ENCODE measurements at places on chromosomes 1 and 21.

- DNase-seq = no peak
Observed at GRCh38 chr1:15803380-15803779, 4.1 kb downstream of the UQCRHL start.

GRCh38 chr1:209657918-209658317 lies 5.7 kb upstream of the LAMB3 start:
- no peak for DNase-seq

GRCh38 chr1:115545791-115546733 lies 95.7 kb upstream of the VANGL1 start:
- peak; percentile 6 for DNase-seq

- no peak for DNase-seq
Observed at GRCh38 chr1:230747890-230748800, 957 bp downstream of the CAPN9 start.

GRCh38 chr1:86508583-86508969 lies 38.3 kb upstream of the CLCA4 start:
- no peak for DNase-seq

- no peak for DNase-seq
Observed at GRCh38 chr1:191368891-191369654, 789.2 kb upstream of the RGS18 start.

GRCh38 chr1:172845371-172845770 lies 186.5 kb downstream of the FASLG start:
- DNase-seq = peak; percentile 54

GRCh38 chr1:234655328-234656069 lies 45.5 kb upstream of the IRF2BP2 start:
- DNase-seq = no peak

- no peak for DNase-seq
Observed at GRCh38 chr1:14255711-14256110, 342.8 kb upstream of the KAZN start.

- DNase-seq = no peak
Observed at GRCh38 chr1:217535601-217536377, 95.1 kb downstream of the GPATCH2 start.

GRCh38 chr1:101410048-101410878 lies 173.4 kb downstream of the S1PR1 start:
- DNase-seq = no peak

DNA sequence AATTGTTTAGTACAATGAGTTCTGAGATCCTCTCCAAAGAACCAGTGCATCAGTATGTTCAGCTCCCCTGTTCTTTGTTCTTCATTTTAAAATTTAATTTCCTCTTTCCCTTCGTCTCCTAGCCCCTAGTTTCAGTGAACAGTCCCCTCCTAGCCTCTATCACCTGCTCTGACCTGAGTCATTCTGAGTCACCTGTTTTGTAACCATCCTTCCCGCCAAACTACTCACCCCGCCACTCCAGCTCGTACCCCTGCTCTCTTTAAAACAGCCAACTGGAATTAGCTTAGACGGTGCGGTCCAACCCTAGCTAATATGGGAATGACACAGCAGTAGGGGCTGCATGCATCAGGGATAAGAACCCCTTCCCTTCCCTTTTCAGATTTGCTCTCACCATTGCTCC lies 16.8 kb upstream of the ERVH48-1 start:
- no peak for DNase-seq

DNA sequence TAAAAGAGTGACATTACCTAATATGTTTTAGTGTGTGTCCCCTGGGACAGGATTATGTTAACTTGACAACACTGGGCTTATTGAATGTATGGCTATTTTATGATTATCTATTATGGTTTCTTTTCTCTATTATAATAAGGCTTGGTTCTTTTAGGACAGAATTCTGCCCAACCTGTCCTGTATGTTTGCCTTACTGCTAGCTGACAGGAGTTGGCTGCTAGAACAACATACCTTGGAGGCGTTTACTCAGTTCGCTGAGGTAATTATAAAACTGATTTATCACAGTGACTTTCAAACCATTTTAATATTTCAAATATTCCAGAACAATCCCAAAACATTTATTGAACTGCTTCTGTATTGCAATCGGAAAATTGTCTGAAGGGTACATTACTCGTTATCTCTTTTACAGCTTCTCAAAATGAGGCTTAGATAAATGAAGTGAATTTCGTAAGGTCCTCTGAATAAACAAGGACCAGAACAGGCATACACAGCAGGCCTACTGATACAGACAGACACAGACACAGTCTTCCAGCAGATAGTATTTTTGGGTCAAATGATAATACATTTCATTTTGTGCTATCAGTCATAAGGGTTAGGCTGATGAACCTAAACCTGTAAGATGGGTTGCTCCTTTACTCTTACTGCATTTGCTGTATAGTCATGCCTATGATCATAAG lies 44.2 kb downstream of the SCYL3 start:
- no peak for DNase-seq

GRCh38 chr1:8127171-8127641 lies 101.1 kb upstream of the ERRFI1 start:
- no peak for DNase-seq

DNA sequence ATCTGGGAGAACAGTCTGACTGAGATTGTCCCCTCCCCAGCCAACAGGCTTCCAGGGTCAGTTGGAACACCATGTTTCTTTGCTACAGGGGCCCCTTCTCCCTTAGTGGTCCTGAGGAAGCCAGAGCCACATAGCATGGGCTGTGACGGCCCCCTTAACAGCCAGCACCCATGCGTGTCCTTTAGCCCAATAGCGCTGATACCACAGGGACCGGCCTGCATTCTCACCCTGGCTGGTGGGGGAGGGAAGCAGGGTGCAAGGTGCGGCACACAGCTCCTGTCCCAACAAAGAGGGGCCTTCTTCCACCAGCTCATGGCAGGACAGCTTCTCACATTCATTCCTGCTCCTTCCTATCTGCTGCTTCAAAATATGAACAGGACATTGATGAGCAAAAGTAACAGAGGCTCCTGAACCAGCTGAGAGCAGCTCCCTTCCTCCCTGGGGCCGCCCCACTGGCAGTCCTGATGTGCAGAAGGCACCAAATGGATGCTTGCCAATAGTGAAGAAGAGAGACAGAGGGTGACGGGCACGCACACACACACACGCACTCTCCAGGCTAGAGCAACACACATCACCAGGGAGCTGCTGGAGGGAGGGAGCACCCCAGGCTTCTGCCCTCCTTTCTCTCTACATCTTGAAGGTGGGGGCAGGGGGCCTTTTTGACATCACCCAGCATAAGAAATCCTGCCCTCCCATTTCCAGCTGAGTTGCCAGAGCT lies 99.4 kb downstream of the CRYAA start:
- DNase-seq = no peak

- DNase-seq = no peak
Observed at GRCh38 chr1:40981691-40982448, 2.4 kb downstream of the CTPS1 start.

DNA sequence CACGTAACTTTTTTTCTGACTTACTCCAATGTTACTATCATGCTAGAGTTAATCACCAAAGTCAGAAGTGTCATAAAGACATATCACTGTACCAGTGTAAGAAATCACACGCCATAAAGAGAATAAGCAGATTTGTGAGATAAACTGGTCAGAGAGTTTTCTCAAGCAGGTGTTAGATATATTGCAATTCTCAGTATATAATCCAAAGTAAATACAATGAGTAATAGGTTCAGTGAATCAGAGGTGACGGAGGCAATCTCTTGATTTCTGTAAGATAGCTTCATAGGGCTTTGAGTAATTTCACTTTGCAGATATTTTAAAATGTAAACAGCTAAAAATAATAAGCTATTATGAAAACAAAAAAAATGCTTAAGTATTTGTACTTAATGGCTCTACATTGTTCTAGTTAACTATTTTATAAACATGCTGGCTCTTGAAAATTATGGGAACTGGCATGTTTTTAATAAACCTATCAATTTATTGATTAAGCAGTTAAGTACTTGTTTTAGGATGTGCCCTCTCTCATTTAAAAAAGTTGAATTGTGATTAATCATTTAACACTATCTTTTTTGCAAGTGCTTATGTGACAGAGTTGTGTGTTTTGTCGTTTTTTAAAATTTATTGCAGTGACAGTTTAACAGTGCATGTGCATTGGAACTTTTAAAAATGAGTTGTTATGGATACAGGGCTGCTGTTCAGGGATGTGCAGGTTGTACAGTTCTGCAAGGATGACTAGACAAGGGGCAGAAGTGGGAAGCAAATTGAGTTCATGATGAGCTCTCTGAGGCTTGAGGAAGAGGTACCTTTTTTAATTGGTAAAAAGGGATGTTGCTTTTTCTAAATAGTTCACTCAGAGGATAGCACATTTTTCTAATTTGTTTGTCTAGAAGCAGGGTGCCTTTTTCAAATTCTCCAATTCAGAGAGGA lies 119.1 kb downstream of the USP25 start:
- DNase-seq = no peak

- DNase-seq = no peak
Observed at GRCh38 chr1:153771841-153772593, 3.2 kb upstream of the SLC27A3 start.

GRCh38 chr1:88009916-88010315 lies 674.2 kb upstream of the PKN2 start:
- DNase-seq = no peak

DNA sequence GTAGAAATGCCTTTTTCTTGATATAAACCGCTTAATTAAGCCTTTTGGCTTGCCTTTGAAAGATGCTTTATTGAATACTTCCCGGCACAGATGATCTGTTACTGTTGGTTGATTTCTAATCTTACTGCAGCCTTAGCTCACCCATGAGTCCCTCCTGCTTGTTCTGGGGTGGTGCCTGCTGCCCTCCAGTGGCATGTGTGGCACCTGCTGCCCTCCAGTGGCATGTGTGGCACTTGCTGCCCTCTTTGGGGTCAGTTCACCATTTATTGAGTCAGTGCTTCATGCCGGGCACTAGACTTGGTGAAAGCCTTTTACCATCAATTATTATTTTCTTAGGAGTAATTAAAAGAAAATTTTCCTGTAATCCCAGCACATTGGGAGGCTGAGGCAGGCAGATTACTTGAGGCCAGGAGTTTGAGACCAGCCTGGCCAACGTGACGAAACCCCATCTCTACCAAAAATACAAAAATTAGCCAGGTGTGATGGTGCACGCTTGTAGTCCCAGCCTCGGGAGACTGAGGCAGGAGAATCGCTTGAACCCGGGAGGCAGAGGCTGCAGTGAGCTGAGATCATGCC lies 54.3 kb downstream of the ADARB1 start:
- peak; percentile 67 for DNase-seq

DNA sequence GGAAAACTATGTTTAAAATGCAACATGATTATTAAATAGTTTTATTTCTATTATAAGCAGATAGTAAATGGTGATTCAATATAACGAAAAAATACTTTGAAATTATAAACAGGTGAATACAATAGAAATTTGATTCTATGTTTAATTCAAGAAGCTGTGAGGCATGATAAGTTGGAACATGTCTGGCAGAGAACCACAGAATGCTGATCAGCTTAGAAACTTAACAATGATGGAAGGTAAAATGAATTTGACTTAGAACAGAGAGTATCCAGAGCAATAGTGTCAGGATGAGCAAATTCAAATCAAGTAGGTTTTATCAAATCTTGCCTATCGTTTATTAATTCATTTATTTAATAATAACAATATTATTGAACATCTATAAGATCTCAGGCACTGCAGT lies 83.4 kb upstream of the ADGRL4 start:
- no peak for DNase-seq

DNA sequence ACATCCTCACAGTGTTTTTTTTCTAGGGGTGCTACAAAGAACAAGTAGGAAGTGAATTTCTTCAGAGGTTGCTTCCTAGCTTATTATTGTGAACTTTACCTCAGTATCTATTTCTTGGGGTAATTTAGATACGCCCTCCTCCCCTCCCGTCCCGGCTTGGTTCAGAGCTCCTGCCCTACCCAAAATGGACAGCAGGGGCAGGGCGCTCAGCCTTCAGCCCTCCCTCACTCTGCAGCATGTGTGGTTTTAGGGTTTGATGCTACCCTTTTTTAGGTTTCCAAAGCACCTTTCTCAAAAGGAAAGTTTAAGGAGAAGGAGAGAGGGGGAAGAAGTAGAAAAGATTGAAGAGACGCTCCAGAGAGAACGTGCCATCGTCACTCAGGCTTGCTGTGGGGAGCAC lies 16.9 kb upstream of the POGK start:
- DNase-seq = no peak

- DNase-seq = no peak
Observed at GRCh38 chr1:59154401-59154800, 142.5 kb upstream of the FGGY start.

GRCh38 chr1:184283999-184284398 lies 102.8 kb upstream of the C1orf21 start:
- no peak for DNase-seq

DNA sequence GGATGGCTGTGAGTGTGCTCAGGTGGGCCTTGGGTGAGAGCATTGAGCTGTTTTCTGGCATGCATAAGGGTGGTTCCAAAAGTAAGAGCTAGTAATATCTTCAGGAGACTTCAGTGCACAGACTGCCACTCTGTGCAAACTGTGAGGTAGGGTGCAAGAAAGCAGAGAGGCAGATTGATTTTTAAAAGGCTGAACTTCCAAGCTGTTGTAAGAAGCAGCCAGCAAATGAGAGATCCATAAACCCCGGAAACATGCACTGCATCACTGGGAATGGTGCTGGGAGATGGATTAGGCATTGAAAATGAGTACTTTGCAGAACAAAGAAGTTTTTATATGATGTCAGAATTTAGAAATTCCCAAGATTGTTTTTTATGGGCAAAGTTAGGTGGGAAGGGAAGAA lies 255.4 kb downstream of the TNR start:
- no peak for DNase-seq

DNA sequence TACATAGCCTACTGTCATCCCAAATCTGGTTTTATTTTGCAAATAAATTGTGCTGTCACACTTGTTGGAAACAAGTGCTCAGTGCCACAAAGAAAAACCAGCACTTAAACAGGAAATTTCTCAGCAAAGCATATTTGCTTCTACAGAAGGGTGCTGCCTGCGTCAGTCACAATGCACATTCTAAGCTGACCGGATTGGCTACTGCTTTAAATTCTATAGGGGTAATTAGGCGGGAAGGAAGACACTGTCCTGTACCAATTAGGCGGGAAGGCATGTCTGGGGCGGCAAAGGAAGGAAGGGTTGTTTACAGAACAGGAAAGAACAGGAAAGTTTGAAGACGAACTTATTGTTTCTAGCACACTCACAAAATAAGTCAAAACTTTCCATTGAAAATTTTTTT lies 2.8 kb downstream of the IFI16 start:
- DNase-seq = peak; percentile 55

GRCh38 chr1:20370698-20371097 lies 80.0 kb downstream of the VWA5B1 start:
- DNase-seq = no peak
